ENCODE measurements at places on chromosomes 7 and 10.

- no peak for DNase-seq
Measured at GRCh38 chr10:52539463-52539862, 225.4 kb downstream of the DKK1 start.

DNA sequence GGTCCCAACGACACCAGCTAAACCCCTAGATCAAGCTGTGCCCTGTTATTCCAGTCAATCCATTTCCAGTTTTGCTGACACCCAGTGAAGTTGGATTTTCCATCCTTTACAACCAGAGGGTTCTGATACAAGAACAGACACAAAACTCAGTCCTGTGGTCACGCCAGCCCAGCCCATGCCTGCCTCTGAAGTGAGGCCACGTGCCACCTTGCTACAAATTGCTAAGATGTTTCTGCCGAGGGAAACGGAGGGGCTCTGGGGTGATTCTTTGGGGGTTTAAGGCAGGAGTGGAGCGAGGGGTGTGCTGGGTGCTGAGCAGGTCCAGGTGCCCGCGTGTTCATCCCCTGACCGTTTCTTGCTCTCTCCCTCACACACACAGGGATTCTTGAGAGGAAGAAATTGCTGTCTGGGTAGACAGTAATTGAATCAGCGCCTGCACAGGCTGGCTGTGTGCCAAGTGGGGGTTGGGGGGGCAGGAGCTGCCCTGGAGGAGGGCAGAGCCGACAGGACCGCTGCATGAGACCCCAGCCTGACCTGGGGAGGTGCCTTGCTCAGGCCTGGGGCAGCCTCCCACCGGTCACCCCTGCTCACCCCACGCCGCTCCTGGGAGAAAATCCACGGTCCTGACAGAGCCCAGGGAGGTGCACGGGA, 38.1 kb downstream of the ADAP1 start:
- DNase-seq, result peak; percentile 27

- DNase-seq, result no peak
Measured at GRCh38 chr7:113636727-113637421, 281.9 kb downstream of the PPP1R3A start.

DNA sequence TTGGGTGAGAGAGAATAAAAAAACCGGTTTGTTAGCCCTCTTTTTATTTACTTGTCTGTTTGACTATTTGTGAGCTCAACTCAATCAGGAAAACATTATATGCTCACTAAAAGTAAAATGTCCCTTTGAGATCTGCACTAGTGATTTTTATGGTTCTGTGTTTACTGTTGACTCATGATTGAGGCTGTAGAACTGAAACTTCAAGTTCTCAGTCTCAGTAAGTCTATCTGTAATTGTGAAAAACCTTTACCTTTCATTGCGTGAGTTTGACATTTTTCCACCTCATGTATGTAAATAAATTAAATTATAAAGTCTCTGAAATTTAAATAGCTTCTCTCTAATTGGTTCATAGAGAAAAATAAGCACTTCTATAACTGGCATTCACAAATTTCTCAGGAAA, 17.0 kb upstream of the CASD1 start:
- no peak for DNase-seq

DNA sequence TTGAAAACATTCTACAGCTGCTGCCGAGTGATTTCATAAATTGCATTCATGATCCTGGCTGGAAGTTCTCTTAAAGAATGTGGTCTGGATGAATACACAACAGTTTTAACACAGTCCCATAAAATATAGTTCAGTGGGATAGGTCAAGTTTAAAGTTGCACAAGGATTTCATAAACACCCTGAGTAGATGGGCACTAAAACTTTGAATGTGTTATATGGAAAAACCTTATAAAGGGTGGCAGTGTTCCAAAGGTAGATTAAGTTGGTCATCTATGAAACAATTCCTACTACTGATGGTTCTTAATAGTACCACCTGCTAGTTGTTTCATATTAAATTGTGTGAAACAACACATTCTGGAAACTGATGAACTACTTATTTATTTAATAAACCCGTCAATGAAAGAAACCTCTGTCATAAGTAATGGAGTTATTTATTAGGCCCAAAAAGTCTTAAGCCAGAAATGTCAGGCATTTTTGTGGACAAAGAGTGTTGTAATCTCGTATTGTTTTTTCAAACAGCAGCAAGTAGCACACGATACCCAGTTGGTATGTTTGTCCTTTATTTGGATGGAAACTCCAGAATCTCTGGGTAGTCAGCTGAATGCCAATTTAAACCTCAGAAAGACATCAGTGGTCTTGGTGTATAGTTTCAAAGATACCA, 14.3 kb upstream of the RPA3 start:
- DNase-seq, result peak; percentile 37

GRCh38 chr10:56449770-56450169, 88.7 kb upstream of the ZWINT start:
- DNase-seq, result no peak

Data from DMS 273 treated with DMSO at 0.1 percent for 48 hours (cell line).